ENCODE measurements at places on chromosomes 12 and 14. TPM values are rescaled to one million over a fixed set of nuclear protein-coding genes. Genes with fewer than 3 reads are reported as not detected.

DNA sequence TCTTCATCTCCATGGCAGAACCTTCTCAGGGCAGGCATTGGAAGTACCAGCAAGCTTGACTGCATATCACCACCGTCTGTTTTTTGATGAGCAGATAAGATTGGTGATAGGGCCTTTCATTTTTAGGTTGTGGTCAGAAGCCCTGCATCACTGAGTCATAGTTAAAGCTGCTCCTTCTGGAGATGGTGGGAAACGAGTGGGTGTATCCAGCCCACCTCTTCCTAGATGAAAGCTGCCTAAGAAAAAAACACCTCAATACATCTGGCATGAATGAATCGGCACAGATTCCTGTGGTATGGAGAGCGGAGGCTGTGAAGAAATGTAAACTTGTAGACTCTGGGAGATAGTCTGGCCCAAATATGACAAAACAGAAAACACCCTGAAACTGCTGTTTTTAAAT, 248.7 kb upstream of the EGLN3 start:
- DNase-seq, result no peak

DNA sequence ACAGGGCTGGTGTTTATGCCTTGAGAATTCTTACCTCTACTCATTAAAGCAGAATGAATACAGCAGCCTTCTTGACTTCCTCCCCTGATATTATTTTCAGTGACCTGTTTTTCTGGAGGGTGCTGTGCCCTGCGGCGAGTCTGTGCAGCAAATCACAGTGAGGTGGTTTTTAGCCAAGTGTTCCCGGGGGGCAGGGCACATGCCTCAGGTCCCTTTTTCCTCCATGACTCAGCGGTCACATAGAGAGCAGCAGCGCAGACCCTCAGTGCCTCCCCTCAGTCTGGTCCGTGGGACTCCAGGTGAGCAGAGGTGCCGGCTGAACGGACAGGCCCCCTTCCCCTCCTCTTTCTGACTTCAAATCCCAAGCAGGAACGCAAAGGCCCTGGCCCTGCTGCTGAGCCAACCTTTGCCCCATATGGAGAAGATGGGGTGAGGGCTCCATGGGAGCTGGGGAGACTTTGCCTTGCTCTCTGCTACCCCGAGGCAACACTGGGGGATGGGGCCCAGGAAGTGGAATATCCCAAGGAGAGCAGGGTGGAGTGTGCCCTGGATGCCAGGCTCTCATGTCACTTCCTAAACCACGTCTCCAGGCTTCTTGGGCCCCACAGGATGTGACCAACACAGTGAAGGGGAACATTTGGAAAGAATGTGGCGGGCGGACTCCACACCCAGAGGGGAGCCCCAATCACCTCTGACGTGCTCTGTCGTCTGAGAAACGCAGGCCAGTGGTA, 90.0 kb downstream of the DHRS2 start:
- no peak for DNase-seq

DNA sequence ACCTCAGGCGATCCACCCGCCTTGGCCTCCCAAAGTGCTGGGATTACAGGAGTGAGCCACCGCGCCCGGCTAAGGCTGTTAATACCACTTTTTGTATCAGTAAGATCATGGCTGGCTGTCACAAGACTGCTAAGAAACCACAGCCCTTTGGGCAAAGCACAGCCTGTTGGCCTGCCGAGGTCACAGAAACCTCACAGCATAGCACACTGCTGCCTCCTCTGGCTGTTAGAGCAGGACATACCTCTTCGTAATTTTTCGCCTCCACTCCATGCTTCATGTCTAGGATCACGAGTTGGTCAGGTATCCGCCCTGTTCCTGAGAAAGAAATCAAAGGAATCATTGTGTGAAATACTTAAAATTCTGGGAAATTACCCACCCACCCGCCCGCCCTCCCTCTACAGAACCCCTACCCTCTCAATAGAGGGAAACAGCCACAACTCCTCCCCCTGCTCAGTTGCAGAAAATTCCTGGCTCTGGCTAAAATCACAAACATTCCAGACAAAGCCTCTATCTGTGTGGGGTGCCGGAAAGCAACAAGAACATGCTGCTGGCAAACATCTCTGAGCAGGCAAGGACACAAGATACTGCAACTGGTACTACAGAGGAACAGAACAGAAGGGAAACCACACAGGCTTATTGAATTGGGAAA, 20.7 kb upstream of the NEK9 start:
- DNase-seq, result peak; percentile 74

- no peak for DNase-seq
These were observed 5.0 kb upstream of the TFCP2 start for GRCh38 chr12:51177897-51178296.

- no peak for DNase-seq
These were observed 41.5 kb downstream of the IFT81 start for GRCh38 chr12:110165540-110166159.

DNA sequence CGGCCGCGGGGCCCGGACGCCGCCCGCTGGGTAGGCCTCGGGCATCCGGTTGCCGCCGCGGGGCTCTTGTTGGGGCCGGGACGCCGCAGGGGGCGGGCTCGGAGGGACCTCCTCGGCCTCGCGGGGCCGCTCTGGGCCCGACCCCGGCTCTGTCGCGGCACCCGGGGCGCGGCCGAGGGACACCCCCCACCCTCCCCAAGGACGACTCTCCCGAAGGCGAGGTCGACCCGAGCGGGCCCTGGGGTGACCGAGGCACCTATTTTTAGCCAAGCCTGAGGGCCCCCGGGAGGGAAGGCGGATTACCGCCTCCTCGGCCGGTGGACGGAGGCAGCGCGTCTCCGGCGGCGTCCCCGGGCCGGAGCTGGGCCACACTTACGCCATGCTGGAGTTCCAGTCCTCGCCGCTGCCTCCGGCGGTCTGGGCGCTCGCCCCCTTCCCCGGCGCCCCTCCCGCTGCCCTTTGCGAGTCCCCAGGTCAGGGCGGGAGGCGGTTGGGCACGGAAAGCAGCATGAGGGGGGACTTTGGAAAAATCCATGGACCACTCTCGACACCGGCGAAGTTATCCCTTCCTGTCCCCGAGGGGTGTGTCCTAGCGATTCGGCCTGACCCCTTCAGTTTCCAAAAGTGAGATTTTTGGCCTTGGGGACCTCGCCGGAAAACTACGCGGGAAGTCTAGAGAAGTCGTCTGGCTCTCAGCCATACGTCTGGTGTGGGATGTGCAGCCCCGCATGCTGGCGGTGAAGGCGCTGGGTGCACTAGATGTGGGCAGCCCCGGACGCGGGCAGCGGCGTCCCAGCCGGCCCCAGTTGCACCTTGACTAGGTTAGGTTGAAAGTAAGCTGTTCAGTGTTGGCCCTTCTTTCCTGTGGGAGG, 699 bp downstream of the KTN1 start:
- DNase-seq, result peak; percentile 70

DTX1 gene
- 1.6 TPM for total RNA-seq

COL2A1 gene
- total RNA-seq, result not detected

RAD52 gene
- 6.5 TPM for total RNA-seq

ANG gene
- 5.3 TPM for total RNA-seq

CLEC9A gene
- not detected for total RNA-seq
